SJCRH30 (cell line): ENCODE measurements at places on chromosomes 13 and 19.
A peak's percentile ranks its signal among the peaks of the same experiment; 100 is the strongest.

DNA sequence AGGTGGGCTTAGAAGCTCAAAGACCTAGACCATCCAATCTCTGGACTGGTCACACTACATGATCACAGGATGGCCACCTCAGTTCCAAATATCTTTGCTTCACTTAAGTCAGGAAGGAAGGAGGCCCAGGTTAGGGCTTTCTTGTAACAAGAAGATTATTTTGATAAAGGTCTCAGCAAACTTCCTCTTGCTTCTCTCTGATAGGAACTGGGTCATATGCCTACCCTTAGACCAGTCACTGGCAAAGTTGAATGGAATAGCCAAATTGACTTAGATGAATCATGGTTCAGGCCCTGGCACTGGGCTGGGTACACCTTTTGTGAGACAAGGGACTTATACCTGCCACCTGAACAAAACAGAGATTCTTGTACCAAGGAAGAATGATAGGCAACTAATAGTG is 11.0 kb downstream of the FRY start:
- DNase-seq, result no peak

DNA sequence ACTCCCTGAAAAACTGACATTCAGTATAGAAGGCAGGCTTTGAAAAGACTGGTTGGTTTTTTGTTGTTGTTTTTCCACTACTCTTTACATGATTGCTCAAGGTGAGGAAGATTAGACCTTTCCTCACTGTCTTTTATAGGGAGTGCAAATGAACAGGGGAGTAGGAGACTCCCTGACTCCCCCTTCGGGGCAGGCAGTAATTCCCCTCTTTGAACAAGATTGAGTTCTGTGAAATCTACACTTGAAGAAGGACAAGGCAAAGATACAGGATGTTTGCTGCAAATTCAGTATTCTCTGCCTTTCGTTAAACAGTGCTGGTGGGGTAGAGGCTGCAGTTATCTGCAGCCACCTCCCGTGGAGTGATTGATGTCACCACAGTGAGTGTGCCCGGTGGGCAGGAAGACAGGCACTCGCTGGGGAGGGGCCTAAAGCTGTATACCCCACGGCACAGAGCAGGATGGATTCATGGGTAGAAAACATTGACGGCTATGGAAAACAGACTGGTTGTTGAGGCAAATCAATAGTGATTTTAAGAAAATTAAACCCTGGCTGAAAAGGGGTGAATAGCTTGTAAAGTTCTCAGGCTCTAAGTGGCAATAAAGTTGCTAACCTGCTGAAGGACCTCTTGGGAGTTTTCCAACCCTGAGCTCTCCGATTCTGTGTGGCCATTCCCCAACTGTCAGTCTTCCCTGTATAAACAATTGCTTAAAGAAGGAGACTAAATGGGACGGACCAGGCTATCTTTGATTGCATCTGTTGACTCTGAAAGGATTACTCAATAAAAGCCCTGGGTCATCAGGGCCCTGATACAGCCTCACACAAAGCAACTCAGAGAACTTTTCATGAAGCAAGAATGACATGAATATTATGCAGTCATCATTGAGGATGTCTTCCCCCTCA is 308.3 kb downstream of the TBC1D4 start:
- no peak for DNase-seq

DNA sequence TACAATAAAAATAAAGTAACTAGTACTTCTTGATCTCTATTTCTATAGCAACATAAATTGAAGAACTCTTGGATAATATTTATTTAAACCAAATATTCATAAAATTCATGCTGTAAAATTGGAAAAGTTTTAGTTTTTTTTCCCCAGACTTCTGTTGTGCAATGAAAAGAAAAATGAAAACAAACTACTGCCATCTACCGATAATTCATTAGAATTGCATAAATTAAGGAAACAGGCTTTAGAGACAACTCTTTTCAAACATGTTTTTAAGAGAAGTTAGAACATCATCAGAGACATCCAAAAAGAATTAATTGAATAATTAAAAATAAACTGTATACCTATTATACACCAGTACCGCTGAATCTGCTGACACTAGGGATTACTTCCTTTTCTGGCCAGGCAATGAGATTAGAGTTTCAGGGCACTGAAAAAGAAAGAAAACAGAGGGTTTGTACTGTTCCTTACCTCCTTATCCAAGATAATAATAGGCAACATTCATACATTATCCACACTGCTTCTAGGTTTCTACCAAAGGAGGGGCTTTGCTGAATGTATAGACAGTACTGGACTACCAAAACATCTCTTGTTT is 4.9 kb downstream of the CCDC122 start:
- no peak for DNase-seq

GRCh38 chr19:34319230-34319585 is 45.8 kb upstream of the GPI start:
- no peak for DNase-seq

- DNase-seq, result no peak
Observed at GRCh38 chr19:49727217-49728030, 35.7 kb downstream of the TSKS start.

- DNase-seq, result no peak
Observed at GRCh38 chr19:55712804-55713631, 25.2 kb downstream of the NLRP9 start.

- no peak for DNase-seq
Observed at GRCh38 chr19:46798713-46799112, 10.3 kb upstream of the SLC1A5 start.

DNA sequence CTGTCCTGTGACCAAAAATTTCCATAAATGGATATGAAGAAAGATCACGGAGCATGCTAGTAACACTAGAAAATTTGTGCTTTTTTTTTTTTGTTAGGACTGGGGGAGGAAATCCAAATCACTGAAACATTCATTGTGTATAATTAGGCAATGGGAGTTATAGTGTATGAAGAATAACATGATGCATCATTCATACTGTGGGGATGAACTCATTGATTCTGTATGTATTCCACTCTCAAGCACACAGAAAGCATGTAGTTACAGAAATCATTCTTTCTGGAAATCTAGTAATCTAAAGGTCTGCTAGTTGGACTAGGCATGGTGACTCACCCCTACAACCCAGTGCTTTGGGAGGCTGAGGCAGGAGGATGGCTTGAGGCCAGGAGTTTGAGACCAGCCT is 749.7 kb downstream of the DIAPH3 start:
- DNase-seq, result no peak

DNA sequence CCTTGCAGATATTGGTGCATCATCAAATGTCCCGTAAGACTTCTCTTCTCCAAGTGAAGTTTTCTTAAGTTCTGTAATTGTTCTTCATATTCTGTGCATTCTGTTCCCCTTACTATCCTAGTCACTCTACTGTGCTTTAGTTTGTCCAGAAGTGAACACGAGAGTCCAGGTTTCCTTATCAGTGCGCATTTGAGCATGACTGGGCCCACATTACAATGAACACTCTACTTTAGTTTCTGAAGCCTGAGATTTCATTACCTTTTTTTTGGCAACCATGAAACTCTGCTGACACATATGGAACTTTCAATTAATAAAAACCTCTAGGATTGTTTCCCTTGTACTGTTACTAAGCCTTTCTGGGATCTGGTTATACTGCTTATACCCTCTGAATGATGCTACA is 270.0 kb downstream of the KCNRG start:
- DNase-seq, result no peak

DNA sequence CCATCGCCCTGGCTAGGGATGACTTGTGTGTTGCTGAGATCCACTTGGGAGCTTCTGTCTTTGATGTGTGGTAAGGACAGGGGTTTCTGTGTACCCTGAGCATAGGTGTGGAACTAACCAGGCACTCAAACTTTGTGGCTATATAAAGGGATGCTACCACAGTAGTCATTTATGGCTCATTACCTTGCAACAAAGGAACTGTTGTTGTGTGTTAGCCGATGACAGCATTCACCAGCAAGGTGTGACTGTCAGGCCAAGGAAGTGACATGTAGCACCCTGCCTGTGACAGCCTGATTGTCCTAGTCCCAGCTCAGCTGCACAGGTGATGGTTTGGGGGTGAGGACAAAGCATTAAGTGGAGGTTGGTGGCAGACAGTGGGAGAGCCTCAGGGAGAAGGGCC is 73.6 kb downstream of the COG3 start:
- no peak for DNase-seq

GRCh38 chr19:3494559-3494958 is 5.9 kb downstream of the DOHH start:
- no peak for DNase-seq

- DNase-seq, result no peak
Observed at GRCh38 chr19:12325690-12326089, 7.7 kb downstream of the ZNF563 start.

GRCh38 chr19:3690551-3691371 is 9.5 kb downstream of the PIP5K1C start:
- DNase-seq, result no peak

GRCh38 chr19:5177745-5178450 is 162.7 kb downstream of the PTPRS start:
- no peak for DNase-seq

- DNase-seq, result no peak
Observed at GRCh38 chr19:3697094-3697493, 3.2 kb downstream of the PIP5K1C start.

- DNase-seq, result no peak
Observed at GRCh38 chr19:17244618-17245534, 843 bp downstream of the NR2F6 start.

DNA sequence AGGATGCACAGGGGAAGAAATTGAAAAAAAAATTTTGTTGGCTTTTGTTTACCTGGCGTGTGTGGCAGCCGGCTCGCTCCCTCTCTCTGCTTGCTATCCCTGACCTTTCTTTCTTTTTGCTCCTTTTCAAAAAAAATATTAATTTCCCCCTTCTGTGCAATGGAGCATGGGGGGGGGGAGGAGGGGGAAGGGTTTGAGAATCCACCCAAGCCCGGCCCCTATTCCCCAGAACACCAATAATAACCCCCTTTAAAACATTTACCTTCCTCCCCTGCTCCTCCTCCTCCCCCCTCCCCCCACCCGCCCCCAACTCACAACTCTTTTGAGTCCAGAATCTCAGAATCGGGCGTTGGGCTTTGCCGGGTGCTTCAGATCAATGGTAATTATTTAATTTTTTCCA is 28.4 kb downstream of the NFIX start:
- peak; percentile 30 for DNase-seq

DNA sequence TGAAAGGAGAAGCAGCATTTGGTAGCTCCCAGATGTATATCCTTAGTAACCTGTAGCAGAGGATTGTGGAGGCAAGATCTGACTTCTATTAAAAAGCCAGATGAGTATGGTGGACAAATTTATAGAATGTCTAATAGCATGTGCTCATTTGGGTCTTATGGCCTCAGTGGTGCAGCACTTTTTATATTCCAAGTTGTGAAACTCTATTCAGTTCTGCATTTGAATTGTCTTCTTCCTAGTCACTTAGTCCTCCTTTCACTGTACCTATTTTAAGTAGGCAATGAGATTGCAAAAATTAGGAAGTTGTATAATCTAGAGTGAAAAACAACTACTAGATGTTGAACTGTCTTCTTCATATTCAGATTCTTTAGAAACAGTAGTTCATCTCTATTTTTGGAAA is 412.5 kb upstream of the PCDH9 start:
- no peak for DNase-seq

DNA sequence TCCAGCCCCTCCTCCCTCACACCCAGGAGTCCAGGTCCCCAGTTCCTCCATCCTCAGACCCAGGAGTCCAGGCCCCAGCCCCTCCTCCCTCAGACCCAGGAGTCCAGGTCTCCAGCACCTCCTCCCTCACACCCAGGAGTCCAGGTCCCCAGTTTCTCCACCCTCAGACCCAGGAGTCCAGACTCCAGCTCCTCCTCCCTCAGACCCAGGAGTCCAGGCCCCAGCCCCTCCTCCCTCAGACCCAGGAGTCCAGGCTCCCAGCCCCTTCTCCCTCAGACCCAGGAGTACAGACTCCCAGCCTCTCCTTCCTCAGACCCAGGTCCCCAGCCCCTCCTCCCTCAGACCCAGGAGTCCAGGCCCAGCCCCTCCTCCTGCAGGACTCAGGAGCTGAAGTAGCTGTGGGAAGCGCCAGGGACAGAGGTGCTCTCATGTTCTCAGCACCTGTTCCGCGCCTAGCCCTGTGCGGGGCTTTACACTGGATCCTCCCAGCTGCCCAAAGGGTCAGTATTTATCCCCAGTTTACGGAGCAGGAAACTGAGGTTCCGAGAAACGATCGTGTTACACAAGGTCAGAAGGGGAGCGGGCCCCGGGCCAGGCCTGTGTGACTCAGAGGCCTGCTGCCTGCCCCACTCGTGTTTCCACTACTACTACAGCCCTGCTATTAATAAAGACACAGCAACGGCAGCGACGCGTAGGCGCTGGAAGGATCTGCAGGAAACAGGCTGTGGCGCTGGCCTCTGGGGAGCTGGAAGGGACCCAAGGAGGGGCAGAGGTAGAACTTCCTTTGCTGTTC is 1.7 kb upstream of the SBK3 start:
- peak; percentile 66 for DNase-seq

- no peak for DNase-seq
Observed at GRCh38 chr13:47678201-47678968, 322.7 kb downstream of the SUCLA2 start.

- peak; percentile 78 for DNase-seq
Observed at GRCh38 chr19:7928741-7929701, 3.1 kb upstream of the CTXN1 start.

- DNase-seq, result no peak
Observed at GRCh38 chr13:54802226-54802625, 1773.6 kb downstream of the OLFM4 start.

- no peak for DNase-seq
Observed at GRCh38 chr13:112250788-112251445, 125.2 kb upstream of the SPACA7 start.

DNA sequence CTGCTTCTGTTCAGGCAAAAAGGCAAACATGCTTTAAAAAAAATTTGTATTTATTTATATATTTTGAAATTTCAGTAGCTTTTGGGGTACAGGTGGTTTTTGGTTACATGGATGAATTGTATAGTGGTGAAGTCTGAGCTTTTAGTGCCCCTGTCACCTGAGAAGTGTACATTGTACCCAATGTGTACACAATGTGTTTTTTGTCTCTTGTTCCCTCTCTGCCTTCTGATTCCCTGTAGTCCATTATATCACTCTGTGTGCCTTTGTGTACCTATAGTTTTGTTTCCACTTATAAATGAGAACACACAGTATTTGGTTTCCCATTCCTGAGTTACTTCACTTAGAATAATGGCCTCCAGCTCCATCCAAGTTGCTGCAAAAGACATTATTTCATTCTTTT is 77.4 kb downstream of the PDS5B start:
- DNase-seq, result no peak

DNA sequence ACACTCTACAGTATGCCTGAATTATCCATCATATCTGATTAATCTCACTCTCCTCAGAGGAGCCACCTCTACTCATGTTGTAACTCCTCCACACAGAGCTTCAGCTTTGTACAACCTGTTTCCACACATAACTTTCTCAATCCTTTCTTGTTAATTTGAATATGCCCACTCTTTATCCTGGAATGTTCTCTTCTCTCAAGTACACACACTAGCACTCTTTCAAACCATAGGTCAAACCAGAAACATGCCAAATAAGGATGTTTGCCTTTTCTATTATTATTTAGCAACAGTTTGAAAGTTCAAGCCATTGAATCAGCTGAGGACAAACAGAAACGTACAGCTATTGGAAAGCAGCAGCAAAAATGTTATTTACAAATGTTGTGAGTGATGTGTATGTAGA is 110.3 kb downstream of the MIPEP start:
- no peak for DNase-seq
